ENCODE measurements at places on chromosomes 7 and 10. TPM values are rescaled to one million over a fixed set of nuclear protein-coding genes. Genes with fewer than 3 reads are reported as not detected.

- DNase-seq, result no peak
Observed at GRCh38 chr7:93873998-93874574, 16.5 kb downstream of the TFPI2 start.

- DNase-seq, result no peak
Observed at GRCh38 chr7:159116581-159117339, 27.9 kb downstream of the VIPR2 start.

DNA sequence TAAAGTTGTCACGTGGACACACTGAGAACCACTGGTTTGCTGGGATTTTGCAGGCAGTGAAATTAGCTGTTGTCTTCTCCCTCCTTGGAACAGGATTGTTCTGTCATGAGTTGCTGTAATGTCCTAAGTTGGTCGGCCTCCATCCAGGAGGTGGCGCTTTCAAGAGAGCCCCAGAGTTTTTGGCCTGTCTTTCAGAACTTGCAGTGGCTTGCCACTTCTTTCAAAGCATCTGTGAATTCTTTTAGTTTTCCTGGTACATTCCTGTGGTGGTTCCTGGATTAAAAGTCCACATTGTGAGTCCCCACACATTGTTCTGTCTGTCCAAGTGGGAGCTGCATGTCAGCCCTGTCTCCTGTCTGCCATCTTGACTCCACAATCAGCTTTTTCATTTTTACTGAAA is 133.8 kb downstream of the PON1 start:
- no peak for DNase-seq

Gene SPDYE2
- total RNA-seq, result not detected

GRCh38 chr7:40810274-40810673 is 675.5 kb downstream of the SUGCT start:
- no peak for DNase-seq

GRCh38 chr7:35467456-35467978 is 213.6 kb upstream of the TBX20 start:
- DNase-seq, result no peak

DNA sequence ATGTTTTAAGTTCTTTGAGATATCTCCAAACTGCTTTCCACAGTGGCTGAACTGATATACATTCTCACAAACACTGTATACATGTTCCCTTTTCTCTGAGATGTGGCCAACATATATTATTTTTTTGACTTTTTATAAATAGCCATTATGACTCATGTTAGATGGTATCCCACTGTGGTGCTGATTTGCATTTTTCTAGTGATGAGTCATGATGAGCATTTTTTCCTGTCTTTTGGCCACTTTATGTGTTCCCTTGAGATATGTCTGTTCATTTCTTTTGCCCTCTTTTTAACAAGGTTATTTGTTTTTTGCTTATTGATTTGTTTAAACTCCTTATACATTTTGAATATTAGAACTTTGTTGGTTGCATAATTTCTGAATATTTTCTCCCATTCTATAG is 1055.1 kb downstream of the NXPH1 start:
- no peak for DNase-seq

DNA sequence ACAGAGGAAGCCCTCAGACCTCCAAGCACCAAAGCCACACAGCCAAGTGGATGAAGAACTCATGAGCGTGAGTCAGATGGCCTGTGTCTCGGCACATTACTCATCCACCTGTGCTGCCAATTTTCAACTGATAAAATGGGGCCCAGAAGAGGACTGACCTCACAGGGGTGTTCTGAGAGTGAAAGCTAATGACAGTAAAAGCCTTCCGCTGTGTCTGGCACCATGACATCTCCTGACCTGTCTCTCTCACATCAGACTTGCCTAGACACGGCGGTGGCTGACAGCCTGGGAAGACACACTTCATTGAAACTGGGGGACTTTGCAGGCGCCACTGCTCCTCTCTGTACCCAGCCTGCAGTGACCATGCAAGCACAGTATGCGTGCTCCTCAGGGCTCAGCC is 8.3 kb upstream of the SLC18A3 start:
- DNase-seq, result no peak

GRCh38 chr7:8178353-8178752 is 83.6 kb downstream of the ICA1 start:
- no peak for DNase-seq

Gene MINDY4
- 11.8 TPM for total RNA-seq

DNA sequence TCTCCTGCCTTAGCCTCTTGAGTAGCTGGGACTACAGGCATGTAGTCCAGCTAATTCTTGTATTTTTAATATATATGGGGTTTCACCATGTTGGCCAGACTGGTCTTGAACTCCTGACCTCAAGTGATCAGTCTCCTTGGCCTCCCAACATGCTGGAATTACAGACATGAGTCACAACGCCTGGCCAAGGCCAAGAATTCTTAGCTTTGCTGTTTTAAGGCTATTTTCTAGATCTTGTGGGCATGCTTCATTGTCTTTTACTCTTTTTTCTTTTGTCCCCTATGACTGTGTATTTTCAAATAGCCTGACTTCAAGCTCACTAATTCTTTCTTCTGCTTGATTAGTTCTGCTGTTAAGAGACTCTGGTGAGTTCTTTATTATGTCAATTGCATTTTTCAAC is 56.4 kb upstream of the TAS2R16 start:
- no peak for DNase-seq

- DNase-seq, result no peak
Observed at GRCh38 chr7:122072272-122072671, 71.8 kb downstream of the AASS start.

DNA sequence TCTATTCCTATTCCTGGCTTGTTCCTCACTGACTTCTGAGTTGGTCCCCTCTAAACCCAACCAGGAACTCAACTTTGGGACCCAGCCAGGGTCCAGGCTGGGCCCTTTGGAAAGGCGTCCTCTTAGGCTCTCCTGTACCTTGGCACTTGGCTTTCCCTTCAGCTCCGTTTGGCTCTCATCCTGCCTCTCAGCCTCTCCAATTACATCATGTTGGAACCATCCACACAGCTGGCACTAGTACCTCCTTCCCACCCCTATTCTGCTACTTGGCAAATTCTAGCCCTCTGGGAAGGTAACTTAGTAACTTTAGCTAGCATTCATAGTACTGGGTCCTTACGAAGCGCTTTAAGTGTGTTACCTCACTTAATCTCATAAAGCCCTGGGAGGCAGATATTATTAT is 205.3 kb upstream of the HABP2 start:
- no peak for DNase-seq

DNA sequence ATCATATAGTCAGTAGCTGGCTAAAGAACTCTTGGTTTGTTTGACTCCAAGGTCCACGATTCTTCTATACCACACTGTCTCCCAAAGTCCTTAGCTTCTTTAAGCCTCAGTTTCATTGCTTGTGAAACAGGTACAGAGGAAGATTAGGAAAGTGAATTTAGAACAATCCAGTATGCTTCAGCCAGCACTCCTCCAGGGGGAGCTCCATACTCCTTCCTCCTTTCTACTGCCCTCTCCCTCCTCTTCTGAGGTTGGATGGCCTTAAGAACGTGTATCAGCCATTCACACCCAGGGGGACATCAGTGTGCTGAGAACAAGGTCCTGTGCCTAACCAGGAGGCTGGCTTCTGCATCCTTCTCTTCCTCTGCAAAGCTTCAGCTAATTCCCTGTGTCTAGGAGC is 54.8 kb upstream of the CALD1 start:
- DNase-seq, result no peak

DNA sequence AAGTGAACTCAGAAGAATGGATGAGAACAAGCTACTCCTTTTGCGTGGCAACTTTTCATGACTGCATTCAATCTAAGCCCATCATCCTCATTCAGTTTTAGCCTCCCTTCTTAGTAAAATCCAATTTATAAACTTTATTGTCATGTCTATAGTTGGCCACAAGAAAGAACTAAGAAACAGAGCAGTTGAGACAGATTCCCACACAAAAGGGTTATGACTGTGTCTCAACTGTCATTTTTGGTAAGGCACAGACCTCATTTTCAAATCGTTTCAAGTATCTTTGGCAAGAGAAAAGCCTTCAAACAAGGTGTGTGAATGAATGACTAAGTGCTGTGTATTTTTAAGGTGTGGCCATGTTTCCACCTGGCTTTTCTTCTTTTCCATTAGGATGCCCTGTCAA is 84.2 kb upstream of the CREB5 start:
- DNase-seq, result no peak

DNA sequence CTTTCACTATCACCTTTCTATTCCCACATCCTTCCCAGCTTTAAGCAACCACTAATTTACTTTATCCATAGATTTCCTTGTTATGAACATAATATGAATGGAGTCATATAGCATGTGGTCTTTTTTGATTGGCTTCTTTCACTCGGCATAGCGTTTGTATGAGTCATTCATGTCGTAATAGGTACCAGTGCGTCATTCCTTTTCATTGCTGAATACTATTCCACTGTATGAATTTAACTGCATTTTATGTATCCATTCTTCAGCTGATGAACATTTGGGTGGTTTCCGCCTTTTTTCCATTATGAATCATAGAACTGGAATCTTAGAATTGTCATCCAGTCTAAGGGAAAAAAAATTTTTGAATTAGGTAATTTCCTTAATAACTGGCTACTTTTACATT is 411.3 kb upstream of the AUTS2 start:
- DNase-seq, result no peak

Gene WNT8B
- total RNA-seq, result not detected

Gene FANK1
- total RNA-seq, result 6.1 TPM

Gene WDFY4
- 2.4 TPM for total RNA-seq

Gene IL2RA
- total RNA-seq, result not detected

Gene SPDYE6
- not detected for total RNA-seq

GRCh38 chr7:134120405-134120804 is 6.7 kb upstream of the LRGUK start:
- DNase-seq, result no peak

DNA sequence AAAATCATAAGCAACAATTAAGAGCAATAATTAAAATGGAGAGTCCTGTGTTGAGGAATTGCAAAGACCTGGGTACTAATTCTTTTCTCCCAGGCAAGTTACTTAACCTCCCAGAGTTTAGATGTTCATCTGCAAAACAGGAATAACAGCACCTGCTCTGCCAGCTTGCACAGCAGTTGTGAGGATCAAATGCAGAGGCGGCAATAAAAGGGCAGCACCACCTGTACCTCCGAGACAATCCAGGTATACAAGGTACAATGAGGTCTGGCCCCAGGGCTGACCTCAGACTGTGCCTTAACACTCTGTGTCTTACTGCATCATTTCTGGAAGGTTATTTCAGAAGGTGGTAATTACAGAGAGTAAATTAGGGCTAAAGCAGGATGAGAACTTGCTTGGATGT is 14.5 kb upstream of the FAM204A start:
- DNase-seq, result no peak

GRCh38 chr10:25966844-25967243 is 32.8 kb downstream of the MYO3A start:
- no peak for DNase-seq

GRCh38 chr10:22805304-22805703 is 90.9 kb upstream of the PIP4K2A start:
- peak; percentile 58 for DNase-seq

- DNase-seq, result no peak
Observed at GRCh38 chr7:33157781-33158180, 28.4 kb downstream of the BBS9 start.

DNA sequence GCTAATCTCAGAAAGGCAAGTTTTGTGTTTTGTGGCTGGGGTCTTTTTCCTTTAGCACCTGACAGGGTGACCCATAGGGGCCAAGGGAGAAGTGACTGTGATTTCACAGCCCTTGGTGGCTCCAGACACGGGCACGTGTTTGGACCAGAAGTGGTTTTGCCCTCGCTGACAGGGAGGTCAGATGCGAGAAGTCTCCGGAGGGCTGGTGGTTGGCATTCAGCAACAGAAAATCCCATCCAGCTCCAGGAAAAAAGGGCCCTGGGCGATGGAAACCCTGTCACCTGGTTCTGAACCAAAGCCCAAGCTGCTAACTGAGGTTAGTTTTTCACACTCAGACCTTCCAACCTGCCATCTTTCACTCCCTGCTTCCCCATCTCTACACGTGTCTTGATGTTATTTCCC is 272.9 kb downstream of the TRIL start:
- peak; percentile 52 for DNase-seq

- no peak for DNase-seq
Observed at GRCh38 chr7:151411551-151411950, 1.7 kb upstream of the WDR86 start.

- no peak for DNase-seq
Observed at GRCh38 chr10:35396560-35397434, 60.5 kb downstream of the CCNY start.

DNA sequence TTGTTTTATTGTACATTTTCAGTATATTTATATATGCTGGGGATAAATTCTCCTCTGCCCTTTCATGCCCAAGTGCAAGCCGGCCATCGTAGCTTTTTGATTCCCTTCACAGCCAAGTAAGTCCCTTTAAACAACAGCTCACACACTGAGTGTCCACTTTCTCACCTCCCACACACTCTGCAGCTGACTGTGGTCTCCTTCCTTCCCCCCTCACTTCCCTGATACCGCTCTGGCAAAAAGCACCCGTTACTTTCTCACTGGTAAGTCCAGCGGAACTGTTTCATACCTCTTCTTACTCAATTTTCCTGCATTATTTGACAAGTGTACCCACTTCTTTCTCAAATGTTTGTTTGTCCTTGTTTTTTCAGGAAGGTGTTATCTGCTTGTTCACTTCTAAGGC is 35.2 kb downstream of the MGAM start:
- DNase-seq, result no peak

DNA sequence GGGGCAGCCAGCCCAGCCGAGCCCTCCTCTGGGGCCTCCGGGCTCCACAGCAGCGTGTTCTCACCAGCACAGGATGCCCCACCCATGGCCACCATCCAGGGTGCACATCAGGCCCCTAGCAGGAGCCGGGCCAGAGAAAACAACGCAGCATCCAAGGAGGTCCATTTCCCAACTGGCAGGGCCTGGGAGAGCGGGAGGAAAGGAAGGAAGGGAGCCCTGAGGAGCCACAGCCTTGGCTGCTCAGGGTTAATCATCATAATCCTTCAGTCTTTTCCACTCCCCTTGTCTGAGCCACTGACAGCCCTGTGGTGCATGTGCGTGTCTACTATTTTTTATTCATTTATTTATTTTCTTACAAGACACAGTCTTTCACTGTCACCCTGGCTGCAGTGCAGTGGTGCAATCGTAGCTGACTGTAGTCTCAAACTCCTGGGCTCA is 3.6 kb downstream of the PLAC9 start:
- no peak for DNase-seq

DNA sequence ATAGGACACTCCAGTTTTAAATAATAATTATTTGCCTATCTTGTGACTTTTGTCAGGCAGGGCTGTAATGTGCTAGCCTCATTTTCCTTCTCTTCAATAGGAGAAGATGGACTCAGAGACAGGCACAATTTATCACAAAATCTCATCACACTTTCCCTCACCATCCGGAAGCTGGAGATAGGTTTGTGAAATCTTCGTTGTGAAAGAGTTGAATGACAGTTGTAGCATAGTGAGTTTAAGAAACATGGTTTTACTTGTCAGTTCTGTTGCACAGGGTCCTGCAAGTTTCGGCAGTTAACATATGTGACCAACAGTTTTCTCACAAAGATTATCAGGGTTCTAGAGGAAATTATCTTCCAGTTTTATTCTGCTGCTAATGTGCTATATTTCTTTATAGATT is 37.7 kb upstream of the MAP3K8 start:
- no peak for DNase-seq

DNA sequence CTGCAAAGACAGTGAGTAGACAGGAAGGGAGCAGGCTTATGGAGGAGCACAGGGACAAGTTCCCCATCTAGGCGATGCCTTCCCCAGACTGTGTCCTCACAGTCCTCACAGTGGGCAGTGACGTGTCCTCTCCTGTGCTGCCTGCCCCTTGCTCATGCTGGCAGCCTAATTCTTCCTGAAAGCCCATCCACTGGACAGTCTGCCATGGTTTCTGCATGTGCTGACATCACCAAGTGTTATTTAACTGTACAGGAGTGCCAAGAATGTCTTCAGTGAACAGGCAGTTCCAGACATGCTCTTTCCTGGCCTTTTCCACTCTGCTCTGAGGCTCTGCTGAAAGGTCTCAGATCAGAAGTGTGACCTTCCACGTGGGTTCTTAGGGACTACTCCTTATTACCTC is 54.1 kb downstream of the ZNF248 start:
- no peak for DNase-seq

Data from dorsolateral prefrontal cortex (tissue), 122 donors.